Stimulated activated CD4-positive, alpha-beta T cell treated with anti-CD3 and anti-CD28 coated beads, TNF-alpha, amount 100 ng/mL, for 24 hours (primary cell): ENCODE measurements at places on chromosomes 2 and 18.

GRCh38 chr2:215401896-215402379, 33.9 kb downstream of the FN1 start:
- no peak for DNase-seq

GRCh38 chr2:164781394-164781793, 60.2 kb downstream of the COBLL1 start:
- DNase-seq: no peak

DNA sequence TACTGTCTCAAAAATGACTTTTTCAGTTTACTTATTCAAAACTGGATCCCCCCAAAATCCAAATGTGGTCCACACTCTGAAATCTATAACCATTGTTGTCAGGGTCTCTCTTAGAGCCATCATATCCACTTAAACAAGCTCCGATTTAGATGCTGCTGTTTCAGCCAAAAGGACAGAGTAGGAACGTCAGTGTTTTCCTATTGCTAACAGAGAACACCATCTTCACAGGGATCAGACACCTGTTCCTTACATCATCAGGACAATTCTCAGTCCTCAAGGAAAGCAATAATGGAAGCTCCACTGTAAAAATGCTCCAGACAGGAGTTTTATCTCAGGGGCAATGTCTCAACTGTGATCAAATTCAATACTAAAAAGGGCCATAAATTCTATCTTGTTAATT, 155.4 kb downstream of the STK39 start:
- no peak for DNase-seq

DNA sequence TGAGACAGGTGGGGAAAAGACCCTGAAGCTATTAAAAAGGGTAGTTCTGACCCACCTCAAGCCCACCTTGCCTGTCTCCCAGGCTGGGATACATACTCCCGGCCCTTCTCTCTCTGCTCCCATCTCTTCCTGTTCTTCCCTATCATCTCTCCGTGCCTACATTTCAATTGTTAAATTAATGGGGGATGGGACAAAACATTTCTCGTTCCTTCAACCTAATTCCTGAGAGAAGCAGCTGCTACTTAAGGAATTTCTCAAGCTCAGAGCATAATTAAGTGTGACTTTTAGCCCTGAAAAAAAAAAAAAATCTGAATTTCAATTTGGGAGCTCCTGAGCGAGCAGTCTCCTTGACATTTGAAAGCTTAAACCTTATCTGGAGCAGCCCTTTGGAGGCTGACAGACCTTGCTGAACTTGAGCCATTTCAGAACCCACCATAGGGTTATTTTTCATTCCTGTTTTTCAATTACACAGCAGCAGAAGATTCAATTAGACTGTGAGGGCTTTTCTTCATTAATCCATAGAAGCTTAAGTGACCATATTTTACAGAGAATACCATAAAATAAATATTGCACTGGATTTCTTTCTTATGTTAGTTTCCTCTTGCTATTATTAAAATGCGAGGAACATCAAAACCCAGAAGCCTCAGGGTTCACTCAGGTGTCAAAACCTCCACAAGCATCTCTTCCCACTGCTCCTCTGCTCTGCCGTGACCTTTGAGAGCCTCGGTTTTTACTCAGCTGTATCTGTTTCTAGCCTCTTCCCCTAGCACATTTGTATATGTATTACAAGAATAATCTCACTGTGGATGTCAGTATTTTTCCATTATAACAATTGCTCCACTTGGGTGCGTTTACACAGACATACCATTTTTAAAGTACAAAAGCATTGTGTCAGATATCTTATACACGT, 125.7 kb downstream of the B3GNT2 start:
- DNase-seq: no peak

DNA sequence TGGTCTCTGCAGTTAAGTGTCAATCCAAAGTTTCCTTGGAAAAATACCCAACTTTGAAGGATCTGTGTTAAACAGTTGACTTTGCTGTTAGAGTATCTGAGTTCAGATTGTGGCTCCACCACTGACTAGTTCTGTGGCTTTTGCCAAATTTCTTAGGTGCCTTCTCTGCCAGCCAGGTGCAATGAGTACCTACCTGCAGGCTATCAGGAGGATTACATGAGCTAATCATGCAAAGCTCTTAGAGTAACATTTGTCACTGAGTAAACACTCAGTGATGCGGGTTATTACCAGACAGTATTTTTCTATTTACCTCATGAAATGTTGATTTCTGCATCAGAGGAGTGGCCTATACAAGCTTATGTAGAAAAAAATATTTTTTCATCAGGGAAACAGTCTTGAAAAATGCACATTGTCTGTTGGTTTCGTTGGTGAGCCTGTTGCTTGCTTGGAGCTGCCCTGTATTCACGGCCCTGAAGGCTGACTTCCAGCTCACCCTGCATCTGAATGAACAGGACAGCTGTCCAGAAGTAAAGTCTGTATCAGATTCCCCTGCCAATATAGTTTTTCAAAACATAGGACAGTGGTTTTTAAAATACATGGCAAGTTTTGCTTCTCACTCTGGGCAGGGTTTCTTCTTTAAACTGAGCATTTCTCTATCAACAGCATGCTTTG, 235.1 kb downstream of the CDCA7 start:
- no peak for DNase-seq

- no peak for DNase-seq
Measured at GRCh38 chr2:58131191-58132011, 84.8 kb downstream of the VRK2 start.

- no peak for DNase-seq
Measured at GRCh38 chr2:191917967-191918651, 71.2 kb upstream of the CAVIN2 start.

DNA sequence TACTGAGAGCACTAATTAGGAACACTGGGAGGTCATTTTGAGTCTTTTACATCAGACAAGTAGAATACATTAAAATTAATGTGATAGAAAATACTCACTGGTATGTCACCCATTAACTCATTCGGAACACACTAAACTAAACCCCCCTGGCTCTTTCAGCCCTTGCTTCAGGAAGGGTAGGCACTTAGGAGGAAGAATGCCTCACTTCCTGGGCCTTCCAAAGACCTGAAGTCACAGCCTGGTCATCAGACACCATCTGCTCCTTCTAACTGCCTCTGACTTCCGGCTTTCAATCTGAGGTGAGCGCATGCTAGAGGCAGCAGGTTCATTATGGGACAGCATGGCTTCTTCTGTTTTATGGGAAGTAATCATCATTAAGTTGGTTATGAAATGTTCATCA, 451.4 kb downstream of the PID1 start:
- DNase-seq: no peak

DNA sequence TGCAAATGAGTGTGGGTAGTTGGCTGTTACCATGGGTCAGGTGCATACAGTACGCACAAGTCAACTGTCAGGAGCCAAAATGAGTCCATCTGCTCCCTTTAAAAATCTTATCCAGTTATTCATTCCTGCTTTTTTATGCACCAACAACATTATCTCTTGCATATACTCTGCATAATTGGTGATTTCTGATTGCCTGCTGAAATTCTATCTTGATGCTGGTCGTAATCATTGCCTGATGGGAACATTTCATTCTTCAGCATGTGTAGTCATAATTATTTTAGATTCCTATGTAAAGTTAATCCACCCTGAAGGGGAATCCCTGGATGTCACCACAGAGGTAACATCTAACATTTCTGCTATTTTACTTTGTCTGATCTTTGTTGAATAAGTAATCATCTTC, 102.2 kb upstream of the RND3 start:
- no peak for DNase-seq

DNA sequence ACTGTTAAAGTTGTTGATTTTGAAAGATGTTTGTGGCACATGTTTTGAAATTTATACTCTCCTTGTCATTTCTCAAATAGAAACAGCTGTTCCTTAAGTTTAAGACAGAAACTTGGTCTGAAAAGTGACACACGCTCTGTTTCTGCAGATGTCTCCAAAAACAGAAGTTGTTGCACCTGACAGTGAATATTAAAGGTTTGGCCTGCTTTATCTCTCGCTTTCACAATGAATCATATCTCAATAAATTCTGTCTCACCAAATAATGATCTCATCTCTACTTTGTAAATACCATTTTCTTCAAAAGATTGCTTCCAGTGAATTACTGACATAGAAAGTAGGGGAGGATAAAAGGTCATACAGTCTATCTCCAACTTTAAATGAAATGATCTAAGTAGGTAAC, 294.9 kb upstream of the SYT4 start:
- no peak for DNase-seq

DNA sequence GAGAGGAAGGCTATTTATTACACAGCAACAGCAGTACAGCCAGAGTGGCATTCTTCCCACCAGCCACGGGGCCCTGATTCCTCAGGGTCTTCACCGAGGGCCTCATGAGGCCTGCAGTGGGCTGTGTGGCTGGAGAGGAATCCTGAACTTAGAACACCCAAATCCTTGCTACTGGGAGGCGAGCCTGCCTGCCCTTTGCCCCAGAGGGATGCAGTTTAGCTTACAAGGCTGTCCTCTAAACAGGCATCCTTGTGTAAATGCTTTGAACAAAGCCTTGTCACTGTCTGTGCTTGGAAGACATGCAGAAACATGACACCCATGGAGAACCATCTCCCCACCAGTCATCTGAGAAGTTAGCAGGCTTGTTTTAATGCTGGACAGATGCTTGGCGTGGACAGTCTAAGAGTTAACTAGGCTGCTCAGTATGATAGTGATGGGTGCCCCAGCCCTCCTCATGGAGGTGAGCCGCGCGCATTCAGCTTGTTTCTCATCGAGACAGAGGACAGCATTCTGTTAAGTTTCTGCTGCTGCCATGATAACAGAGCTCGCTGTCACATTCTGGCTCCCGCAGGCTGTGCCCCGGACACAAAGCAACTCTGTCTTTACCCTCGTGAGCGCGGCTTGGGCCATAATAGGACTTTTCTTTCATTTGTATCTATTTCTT, 42.9 kb downstream of the ADI1 start:
- no peak for DNase-seq

- no peak for DNase-seq
Measured at GRCh38 chr2:190802626-190803209, 77.9 kb upstream of the GLS start.

DNA sequence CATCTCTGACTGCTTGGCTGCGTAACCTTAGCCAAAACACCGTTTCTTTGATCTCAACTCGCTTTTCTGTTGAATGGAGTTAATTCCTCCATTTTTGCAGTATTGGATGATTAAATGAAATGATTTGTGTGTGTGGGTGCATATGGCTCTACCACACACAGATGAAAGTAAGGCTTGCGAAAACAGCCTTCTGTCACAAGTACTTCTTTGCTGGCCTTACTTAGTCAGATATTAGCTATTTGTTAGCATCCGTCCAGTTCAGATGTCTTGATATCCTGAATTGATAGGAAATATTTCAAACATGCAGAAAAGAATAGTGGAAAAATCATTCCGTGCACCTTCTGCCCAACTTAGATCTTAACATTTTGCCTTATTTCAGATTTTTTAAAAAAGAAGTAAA, 21.8 kb downstream of the NCOA1 start:
- DNase-seq: no peak

- DNase-seq: no peak
Measured at GRCh38 chr18:35077937-35078336, 36.7 kb downstream of the MAPRE2 start.

DNA sequence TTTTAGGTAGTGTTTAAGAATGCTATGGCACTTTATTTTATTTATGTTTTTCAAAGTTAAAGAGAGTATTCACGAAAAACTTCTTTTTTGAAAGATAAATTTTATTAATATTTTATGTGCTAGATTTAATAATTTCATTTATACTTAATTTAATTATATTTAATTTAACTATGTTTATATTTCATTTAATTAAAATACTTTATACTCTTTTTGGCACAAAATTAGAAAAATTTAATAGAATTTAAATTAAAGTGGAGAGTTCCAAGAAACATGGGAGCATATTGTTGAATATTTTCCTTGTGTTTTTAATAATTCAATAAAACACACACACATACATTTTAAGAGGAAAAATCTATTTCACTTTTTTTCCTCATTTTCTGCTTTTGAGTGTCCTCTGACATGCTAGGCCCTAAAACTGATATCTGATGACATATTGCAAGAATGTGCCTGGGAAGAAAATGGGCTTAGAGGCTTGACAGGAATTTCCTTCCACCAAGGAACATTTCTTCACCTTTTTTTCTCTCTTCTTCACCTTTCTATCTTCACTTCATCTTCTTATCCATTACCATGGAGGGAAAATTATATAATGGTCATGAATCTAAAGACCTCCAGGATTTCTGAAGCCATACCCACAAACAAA, 15.4 kb downstream of the ARHGAP28 start:
- no peak for DNase-seq

GRCh38 chr18:10913919-10914318, 235.4 kb downstream of the PIEZO2 start:
- no peak for DNase-seq

DNA sequence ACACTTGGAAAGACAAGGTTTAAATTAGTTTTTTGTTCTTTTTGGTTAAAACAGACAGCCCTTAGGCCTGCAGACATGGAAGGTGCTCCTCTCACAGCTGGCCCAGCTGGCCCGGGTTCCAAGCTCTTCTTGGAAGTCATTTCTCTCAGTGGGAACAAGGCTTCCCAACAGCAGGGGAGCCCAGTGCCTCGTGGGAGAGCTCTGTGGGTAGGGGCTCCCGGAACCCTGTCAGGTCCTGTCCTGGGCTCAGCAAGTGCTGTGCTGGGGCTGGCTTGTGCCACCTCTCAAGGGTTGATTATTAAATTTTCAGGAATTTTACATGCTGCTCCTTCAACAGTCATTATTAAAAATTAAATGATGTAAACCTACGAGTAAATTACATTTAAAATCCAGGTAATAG, 189.6 kb downstream of the GALNT1 start:
- DNase-seq: no peak

- DNase-seq: no peak
Measured at GRCh38 chr2:6372317-6372901, 493.3 kb downstream of the CMPK2 start.

- DNase-seq: no peak
Measured at GRCh38 chr2:217972490-217972889, 30.3 kb downstream of the TNS1 start.

- peak; percentile 81 for DNase-seq
Measured at GRCh38 chr2:230007931-230008707, 60.6 kb downstream of the SLC16A14 start.
